ENCODE measurements at places on chromosomes 2 and 18. TPM values are rescaled to one million over a fixed set of nuclear protein-coding genes. Genes with fewer than 3 reads are reported as not detected.
A peak's percentile ranks its signal among the peaks of the same experiment; 100 is the strongest.

IL36RN gene
- not detected for total RNA-seq

GREB1 gene
- total RNA-seq, result 143 TPM

DNA sequence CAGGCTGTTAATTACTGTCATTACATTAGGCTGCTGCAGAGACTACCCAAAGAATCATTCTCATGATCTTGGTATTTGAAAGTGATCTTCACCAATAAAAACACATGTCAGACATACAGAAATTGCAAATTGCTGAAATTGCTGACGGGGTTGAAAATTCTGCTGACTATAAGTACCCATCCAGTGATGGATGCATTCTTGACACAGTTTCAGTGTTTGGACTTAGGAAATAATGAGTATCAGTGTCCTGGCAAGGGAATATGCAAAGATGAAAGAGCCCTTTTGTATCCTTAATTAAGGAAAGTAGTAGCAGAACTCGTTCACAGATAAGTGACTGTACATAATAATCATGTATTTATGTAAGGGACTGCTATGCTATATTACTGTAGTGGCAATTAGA lies 221.1 kb upstream of the ATP5MC3 start:
- DNase-seq, result no peak

DNA sequence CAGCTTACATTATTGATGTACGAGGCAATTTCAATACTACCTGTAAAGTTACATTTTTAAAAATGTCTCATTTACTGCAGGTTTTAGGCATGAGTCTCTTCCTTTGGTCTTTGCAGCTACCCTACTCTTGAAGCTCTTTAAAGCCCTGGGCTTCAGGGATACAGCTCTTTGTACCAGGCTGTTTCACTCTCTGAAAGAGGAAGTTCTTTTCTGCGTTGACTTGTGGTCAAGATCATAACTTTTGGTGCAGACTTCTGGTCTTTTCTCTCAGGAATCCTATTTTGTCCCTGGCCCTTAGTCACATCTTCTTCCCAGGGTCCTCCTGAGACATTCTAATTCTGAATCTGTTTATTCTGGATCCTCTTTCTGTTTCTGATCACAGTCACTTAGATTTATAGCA lies 16.6 kb upstream of the HRH4 start:
- DNase-seq, result no peak

GRCh38 chr2:85590950-85591349 lies 4.6 kb upstream of the RNF181 start:
- no peak for DNase-seq

- DNase-seq, result no peak
Measured at GRCh38 chr2:67471681-67472080, 74.5 kb downstream of the ETAA1 start.

GRCh38 chr2:101173707-101174295 lies 22.6 kb upstream of the TBC1D8 start:
- DNase-seq, result no peak

GRCh38 chr2:233654501-233654900 lies 17.2 kb upstream of the UGT1A9 start:
- DNase-seq, result no peak

DNA sequence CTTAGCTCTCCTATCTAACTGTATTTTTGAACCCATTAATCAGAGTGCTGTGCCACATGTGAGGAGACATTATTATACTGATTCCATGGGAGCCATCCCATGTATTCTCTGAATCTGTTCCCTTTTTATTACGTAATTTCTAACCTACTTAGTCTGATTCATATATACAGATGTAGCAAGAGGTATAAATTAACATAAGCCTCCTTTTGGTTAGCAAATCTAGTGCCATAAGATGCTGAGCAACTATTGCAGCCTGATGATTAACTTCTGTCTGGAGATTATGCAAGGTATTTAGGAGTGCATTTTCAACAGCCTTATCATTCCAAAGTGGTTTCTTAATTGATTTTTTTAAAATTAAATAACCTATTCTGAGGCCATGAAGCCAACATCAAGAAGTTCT lies 114.1 kb upstream of the MSH2 start:
- no peak for DNase-seq

PNKD gene
- 40.3 TPM for total RNA-seq

NAPG gene
- total RNA-seq, result 21.1 TPM

- DNase-seq, result no peak
Measured at GRCh38 chr2:228657807-228658402, 476.4 kb upstream of the SPHKAP start.

GRCh38 chr2:241540771-241541561 lies 17.6 kb upstream of the BOK start:
- peak; percentile 40 for DNase-seq

DNA sequence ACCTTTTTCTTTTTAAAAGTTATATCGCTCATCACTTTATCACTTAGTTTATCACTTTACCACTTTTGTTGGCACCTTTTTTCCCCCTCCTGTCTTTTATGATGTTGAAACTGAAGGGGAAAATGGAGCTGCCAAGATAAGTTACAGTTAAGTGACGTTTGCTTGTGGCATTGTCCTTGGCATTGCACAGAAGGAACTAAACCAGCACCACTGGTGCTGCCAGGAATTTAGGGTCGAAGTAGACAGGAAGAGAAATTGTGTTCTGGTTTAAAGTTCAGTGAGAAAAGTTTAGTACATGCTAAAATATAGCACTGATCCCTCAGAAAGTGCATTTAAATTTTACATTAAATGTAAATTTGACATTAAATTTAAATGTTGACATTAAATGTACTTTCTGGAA lies 49.9 kb downstream of the MYO1B start:
- no peak for DNase-seq

TUBA3E gene
- not detected for total RNA-seq

TAF4B gene
- total RNA-seq, result 2.1 TPM

- DNase-seq, result no peak
Measured at GRCh38 chr2:200352636-200353035, 46.1 kb downstream of the SPATS2L start.

AQP12A gene
- total RNA-seq, result not detected

ESPNL gene
- total RNA-seq, result 0.40 TPM

DNA sequence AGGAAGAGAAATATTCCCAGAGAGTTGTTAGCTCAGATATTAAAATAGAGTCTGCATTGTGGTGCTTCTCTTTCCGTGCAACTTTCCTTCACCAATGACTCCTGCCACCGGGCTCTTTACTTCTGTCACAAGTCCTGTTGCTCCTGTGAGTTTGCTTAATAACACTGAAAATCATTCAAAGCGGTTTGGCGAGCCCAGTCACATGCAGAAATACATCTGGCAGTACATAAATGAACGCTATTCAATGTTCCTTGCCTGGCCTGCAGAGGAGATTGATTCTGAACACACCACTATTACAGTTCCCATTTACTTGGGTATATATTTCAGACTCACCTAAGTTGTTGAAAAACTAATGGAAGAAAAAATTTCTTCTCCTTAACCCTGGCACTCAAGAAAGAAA lies 276.6 kb downstream of the ZNF521 start:
- no peak for DNase-seq

PRKRA gene
- total RNA-seq, result 91.9 TPM

CCDC148 gene
- 1.4 TPM for total RNA-seq

DNA sequence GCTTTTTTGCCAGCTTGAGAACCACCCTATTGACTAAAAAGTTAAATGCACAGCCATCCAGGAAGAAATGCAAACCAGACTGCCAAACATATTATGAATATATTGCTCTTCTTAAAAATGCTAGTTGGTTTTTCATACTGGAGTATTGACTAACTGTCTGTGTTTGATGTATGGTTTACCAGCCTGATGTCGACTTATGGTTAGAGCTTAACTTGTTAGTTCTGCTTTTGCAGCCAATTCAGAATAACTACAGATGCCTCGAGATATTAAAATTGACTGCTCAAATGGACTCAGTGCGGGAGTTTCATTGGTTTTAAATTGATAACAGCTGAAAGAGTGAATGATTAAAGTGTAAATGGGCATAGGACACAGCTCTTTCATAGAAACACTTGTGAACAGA lies 369.8 kb downstream of the ARHGAP15 start:
- no peak for DNase-seq

DNA sequence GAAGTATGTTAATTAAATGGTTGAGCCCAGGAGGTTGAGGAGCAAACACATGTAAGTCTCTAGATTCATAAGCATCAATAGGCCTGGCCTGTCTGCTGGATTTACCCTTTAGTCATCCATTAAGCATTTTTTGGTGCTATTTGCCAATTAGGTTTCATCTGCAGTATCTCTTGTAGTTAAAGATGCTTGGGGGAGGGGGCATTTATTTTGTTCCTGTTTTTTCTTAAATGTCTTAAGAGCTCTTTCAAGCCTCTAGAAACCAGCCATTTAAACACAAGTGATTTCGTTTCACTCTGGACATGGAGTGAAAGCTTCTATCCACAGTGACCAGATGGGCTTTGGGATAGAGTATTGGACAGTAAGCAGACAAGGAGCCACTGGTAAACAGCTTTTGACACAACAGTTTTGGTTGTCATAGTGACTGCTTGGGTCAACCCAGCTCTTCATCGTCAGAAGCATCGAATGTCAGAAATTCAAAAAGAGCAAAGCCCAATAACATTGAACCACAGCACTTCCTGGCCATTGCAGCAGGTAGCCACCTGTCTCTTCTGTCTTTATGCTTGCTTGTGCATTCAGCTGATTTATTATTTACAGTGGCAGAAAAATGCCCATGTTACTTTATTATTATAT lies 4.9 kb downstream of the QPCT start:
- no peak for DNase-seq

- DNase-seq, result peak; percentile 56
Measured at GRCh38 chr18:26655525-26656430, 107.4 kb upstream of the KCTD1 start.

DNA sequence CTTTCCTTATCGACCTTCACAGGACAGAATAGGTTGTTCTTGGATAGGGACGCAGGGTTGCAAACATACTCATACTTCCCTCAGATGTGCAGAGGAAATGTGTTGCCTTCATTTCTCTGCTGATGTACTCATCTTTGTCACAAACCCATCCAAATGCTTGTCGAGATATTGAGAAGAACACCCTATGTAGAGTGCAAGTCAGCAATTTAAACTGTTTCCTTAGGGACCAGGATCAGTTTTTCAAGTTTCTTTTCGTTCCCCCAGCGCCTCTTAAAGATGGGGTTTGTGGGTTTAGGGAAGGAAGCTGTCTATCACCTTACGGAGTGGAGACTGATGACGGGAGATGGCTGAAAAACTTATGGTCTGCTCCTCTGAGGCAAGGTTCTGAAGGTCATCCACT lies 474.2 kb downstream of the EPHA4 start:
- DNase-seq, result no peak

GRCh38 chr2:190714958-190715357 lies 66.1 kb downstream of the NAB1 start:
- DNase-seq, result no peak

All from neural crest cell (in vitro differentiated cells).